ENCODE measurements at places on chromosomes 12 and 14.

GRCh38 chr14:60922050-60922449 lies 58.8 kb downstream of the TRMT5 start:
- DNase-seq, result no peak

- DNase-seq, result no peak
These were observed 7.6 kb upstream of the SERPINA1 start for GRCh38 chr14:94395888-94396574.

GRCh38 chr14:77198561-77198960 lies 17.0 kb downstream of the TMEM63C start:
- no peak for DNase-seq

- no peak for DNase-seq
These were observed 130.7 kb downstream of the TSPAN9 start for GRCh38 chr12:3207858-3208257.

DNA sequence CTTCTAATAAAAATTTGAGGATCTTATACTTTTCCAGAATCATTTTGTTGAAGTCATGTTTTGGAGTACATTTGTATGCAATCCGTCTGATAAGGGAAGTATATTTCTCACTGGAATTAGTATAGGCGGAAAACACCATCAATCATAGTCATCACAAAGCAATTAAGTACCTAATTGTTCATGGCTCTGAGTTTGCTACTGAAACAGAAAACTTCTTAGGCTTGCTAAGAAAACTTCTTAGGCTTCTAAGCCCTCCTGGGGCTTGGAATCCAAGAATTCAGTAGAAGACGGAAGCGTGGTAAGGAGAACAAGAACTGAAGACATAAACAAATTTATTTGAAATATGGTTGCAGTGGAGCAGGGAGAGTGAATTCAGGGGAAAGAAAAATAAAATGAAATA lies 636.3 kb downstream of the DIO2 start:
- no peak for DNase-seq

GRCh38 chr12:11902525-11902875 lies 168.2 kb upstream of the BCL2L14 start:
- no peak for DNase-seq

DNA sequence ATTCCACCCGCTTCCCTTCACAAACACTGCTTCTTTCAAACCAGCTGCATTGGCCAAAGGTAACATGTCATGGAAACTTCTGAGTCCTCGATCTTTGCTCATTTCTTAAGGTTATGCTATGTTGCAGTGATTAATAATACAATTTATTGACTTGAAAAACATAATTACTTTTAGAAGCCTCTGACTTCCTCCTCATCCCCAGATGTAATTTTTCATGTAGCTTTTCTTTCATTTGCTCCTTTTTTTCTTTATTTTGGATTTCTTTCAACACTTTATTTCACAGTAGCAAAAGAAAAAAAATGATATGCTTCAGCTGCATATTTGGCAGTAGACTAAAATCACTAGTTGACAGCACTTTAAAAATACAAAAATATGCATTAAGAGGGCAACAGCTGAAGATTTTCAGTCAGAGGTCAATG lies 116.2 kb downstream of the LRRIQ1 start:
- no peak for DNase-seq

DNA sequence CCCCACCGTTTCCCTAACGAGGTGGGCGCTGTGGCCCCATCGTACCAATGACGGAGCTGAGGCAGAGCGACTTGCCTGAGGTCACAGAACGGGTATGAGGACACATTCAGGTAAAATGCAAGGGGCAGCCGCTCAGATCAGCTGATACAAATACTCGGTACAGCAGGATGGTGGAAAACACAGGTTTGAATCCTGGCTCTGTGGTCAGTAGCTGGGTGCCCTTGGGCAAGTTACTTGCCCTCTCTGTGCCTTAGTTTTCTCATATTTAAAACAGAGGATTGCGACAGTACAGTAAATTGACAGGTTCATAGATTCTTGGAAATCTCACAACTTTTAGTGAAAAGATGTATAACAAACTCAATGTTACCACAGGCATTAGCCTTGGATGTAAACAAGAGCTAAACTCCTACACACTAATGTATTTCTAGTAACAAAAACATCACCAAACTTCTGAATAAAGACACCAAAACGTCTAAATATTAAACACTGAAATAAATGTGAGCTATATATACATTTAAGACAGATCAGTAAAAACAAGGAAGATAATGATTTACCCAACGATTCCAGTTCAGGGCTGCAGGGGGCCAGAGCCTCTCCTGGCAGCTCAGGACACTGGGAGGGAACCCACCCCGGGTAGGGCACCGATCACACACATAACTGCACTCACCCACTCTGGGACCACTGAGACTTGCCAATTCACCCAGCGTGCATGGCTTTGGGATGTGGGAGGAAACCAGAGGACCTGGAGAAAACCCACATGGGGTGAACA lies 128.4 kb downstream of the RBM19 start:
- DNase-seq, result no peak

DNA sequence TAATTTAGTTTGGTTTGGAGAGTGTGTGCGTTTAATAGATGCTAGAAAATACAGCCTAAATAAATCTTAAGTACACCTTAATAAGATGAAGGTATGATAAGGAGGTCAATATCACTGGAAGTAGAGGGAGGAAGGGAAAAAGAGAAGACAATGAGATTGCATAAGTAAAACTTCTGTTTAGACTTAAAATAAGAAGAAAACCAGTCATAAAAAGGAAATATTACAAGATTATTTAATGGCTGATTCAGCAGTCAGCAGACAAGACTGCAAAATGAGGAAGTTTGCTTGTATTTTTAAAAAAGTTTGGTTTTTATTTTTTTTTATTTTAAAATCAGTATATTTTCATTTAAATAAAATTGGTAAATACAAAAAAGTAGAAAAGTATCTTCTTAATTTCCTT lies 3.2 kb downstream of the SLC38A6 start:
- DNase-seq, result no peak

- no peak for DNase-seq
These were observed 54.4 kb downstream of the SETD3 start for GRCh38 chr14:99426265-99426664.

- no peak for DNase-seq
These were observed 18.1 kb downstream of the WNK1 start for GRCh38 chr12:770479-770878.

DNA sequence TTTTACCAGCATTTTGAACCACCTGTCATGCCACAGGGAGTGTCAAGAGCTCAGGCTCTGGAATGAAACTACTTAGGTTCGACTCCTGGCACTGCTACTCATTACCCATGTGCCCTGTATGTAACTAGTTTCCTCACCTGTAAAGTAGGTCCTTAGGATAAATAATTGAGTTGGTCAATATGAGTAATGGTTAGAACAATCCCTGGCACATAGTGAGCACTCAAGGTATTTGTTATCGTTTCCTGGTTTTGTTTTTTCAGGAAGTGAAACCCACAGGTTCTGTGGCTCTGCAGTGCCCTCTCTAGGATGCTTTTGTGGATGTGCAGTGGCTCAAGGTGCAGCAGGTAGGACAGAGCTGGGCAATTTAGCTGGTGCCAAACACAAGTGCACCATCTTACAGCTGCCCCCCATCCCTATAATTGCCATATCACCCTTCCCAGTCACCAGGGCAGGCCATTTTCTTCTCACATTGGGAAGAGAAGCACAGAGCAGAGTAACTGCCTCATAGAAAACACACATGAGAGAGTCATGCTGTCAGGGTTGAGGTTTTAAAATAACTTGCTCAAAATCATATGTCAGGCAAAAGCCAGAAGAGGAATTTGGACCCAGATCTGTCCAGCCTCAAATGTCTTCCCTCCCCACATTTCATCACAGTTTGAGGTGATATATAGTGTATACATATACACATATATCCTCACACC lies 297.5 kb downstream of the RPAP3 start:
- no peak for DNase-seq

GRCh38 chr12:70645494-70646317 lies 8.5 kb upstream of the PTPRB start:
- DNase-seq, result no peak

GRCh38 chr12:27289414-27289813 lies 43.2 kb upstream of the BMAL2 start:
- DNase-seq, result no peak

DNA sequence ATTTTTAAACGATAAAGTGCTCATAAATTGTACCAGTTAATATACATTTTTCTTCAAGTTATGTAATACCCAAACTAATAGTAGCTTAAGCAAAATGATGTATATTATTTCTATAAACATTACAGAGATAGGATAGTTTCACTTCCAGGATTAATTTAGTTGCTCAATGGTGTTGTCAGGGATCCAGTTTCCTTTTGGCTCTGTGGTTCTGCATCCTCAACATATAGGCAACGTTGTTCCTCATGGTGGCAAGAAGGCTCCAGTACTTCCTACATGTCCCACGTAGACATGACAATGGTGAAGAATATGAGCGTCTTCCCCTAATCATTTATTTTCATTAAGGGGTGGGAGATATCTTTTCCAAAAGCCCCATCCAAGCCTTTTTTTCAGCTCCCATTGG lies 60.7 kb upstream of the DCD start:
- DNase-seq, result no peak

GRCh38 chr12:106112145-106112821 lies 26.5 kb downstream of the NUAK1 start:
- no peak for DNase-seq

GRCh38 chr12:49969651-49970429 lies 2.9 kb upstream of the AQP6 start:
- peak; percentile 17 for DNase-seq
